Hepatocyte (in vitro differentiated cells): ENCODE measurements at places on chromosomes 4 and X.

DNA sequence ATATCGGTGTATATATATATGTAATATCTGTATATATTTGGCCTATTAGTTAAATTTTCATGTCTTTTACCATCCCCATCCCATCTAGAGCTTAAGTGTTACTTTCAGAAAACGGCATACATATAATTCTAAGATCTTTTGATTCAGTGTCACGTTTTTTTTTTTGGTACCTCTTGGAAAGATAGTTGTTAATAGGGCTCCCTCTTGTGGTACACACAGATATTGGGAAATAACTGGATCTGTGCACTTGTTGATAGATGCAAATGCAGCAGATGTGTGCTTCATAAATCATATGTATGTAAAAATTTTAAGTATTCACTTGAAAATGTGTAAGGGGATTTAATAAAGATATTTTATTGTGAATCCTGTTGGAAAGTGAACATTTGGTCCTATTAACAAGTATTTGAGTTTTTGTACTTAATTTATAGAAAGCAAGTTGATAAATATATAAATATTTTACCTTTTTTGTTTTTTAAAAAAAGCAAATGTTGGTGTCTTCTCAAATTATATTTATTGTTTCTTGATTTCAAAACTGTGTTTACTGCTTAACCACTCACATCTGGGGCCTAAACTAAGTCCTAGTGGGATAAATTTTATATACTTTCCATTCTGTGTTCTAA lies 74.7 kb downstream of the PAQR3 start:
- peak; percentile 83 for DNase-seq

DNA sequence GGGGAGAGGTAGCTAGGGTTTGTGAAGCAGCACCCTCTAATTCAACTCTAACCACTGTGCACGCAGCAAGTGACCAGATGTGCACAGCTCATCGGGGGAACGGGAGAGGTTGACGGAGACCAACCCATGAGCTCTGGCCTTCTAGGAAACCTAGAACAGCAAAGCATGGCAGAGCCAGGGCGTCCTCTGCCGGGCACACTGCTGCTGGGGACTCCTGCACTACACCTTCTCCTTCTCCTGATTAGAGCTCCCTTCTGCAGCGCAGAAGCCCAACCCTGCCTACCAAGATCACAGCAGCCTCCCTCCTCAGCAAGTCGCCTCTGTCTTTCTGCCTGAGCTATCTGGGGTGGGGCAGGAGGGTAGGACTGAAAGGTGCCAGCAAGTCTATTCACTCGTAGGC lies 252.3 kb upstream of the PSAPL1 start:
- DNase-seq, result no peak

GRCh38 chr4:148842843-148843242 lies 400.6 kb upstream of the NR3C2 start:
- DNase-seq, result no peak

DNA sequence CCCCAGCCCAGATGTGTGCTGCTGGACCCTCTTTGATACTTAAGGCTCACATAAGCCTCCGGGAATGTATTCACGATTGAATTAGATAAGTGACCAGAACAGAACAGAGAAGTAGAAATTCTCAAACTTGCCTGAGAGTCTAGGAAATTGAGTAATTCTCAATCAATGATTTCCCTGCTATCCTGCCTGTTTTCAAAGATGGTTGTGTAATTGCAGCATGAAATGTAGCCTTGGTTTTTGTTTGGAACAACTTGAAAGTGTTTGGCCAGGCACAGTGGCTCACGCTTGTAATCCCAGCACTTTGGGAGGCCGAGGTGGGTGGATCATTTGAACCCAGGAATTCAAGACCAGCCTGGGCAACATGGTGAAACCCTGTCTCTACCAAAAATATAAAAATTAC lies 41.2 kb downstream of the TNIP2 start:
- no peak for DNase-seq

GRCh38 chr4:3352941-3353594 lies 60.2 kb downstream of the RGS12 start:
- DNase-seq, result no peak

DNA sequence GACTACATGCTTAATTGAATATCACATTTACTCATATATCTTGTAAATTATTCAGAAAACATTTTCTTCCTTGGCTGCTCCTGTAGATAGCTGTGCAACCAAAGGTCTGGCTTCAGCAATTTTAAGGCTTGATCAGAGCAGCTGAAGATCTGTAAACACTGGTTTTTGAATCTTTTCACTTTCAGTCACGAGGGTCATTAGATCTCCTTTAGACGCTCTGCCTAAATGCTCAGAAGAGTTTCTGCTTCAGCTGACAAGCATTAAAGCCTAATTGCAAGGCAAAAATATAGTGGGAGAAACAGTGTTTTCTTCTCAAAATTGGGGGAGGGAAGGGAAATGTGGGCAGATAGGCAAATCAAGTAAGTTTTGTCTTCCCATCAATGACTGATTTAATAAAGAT lies 25.7 kb downstream of the TRPC5 start:
- no peak for DNase-seq

- DNase-seq, result no peak
Measured at GRCh38 chrX:100674705-100675104, 30.7 kb downstream of the SRPX2 start.
